ENCODE measurements at places on chromosomes 3 and 15.

DNA sequence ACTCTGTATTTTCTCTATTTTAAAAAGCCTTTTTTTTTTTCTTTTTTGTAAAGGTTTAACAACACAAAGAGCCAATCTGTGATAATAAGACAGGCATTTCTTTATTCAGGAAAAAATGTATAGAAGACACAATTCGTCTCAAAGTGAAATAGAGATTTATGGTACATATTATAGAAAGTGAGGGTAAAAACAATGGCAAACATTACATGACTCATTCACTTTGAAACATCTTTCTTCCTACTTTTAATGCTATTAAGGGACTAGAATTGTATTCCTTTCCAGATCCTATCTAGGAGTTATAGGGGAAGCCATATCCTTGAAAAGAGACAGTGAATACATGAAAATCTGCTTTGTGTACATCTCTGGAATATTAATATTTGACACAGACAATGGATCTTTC, 137.1 kb upstream of the MCTP2 start:
- no peak for DNase-seq

GRCh38 chr15:59933607-59934006, 70.5 kb upstream of the FOXB1 start:
- DNase-seq, result no peak

- no peak for DNase-seq
Measured at GRCh38 chr3:134892761-134893160, 97.7 kb downstream of the EPHB1 start.

DNA sequence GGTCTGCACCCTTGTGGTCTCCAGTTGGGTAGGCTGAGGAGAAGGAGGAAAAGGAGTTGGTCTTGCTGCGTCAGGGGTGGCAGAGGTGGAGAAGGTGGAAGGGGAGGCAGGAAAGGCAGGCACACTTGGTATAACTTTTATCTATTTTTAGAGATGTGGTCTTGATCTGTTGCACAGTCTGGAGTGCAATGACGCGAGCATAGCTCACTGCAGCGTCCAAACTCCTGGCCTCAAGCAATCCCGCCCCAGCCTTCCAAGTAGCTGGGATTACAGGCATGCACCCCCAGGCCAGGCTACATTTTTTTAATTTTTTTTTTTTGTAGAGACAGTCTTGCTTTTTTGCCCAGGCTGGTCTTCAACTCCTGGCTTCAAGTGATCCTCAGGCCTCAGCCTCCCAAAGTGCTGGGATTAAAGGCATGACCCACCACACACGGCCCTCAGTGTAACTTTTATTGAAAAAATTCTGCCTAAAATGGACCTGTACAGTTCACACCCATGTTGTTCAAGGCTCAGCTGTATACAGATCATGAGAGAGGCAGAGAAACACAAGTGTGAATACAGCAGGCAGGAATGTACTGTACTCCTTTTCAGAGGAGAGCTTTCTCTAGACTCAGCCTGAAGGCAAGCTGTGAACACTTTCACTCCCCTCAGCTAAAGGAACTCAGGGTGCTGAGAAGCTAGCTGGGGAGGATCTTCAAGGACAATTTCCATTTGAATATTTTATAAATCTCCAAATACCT, 2.1 kb upstream of the RHOV start:
- DNase-seq, result no peak

DNA sequence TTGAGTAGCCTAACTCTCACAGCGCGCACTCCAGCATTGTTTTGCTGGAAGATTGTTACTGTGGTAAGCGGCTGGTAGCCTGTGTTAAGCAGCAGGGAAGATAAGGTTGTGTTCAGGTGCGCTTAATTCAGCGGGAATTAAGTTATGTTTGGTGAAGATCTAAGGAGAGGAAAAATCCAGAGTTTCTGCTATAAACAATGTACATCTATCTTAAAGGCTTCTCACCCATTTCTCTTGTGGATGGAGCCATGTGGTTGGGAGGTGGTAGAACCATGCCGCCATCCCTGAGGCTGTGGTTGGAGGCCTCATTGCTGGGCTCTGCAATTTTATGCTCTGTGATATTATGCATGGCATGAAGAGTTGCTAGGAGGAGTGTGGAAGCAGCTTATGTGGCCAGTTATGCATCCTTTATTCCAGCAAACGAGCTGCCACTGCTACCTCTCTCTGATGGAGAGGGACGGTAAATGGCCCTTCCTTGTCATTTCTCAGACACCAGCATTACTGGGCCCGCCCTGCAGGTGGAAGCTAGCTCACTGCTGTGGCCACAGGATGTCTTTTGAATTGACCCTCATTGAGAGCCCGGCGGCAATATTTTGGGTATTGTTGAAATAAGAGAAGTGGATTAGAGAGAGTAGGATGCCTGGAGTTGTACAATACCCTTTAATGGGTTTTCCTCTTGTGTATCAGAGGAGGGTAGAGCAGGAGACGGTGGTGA, 1.3 kb downstream of the MINAR1 start:
- DNase-seq, result no peak

DNA sequence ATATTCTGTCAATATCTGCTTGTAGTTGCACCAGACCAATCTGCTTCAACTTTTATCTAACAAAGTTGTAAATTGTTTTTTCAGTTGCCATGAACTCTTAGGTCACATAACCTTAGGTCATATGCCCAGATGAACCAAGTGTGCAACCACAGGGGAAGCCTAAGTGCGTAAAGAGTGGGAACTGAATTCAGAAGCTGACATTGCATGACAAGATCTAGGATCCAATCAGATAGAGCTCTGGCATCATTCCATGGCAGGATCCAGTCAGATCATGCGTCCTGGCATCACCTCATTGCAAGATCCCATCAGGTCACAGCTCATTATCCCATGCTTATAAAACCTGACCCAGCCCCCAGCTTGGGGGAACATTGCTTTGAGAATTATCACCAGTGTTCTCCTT, 18.9 kb upstream of the IFT57 start:
- no peak for DNase-seq
